ENCODE measurements at places on chromosomes 4 and X.

- DNase-seq: no peak
These were observed 832 bp downstream of the EGFL6 start for GRCh38 chrX:13570261-13570605.

- no peak for DNase-seq
These were observed 11.5 kb downstream of the FBXW7 start for GRCh38 chr4:152524427-152524826.

DNA sequence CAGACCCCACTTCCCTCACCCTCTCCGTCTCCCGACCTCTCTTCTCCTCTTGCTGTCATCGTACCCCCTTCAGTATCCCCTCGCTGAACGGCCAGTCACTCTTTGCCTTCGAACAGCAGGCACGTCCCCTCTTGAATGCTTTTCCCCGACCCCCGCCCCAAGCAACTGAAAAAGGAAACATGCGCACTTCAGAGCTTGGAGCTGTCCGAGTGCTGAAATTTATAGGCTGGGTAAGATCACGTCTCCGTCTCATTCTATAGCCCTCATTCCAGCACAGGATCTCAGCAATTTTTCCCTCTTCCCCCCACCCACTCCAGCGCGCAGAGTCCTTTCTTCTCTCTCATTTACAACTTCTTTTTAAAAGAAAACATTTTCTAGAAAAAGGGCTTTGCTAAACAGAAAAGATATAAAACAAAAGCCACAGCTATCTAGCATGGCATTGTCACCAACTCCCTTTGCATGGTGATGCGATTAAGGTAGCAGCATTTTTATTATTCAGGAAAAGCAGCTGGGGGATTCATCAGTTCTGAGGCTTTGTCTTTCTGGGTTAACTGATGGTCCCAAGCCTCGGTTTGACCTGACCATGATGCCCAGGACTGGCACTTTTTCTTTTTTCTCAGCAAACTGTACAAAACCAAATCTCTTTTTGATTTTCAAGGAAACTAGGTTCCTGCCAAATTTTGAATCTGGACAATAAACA, at the start of gene GLRA2:
GLRA2 (plus strand) TSS at position 247 of the 700 bp plus-strand sequence. CDS start 522 bp downstream, outside the sequence.
- no peak for DNase-seq

- no peak for DNase-seq
These were observed 163.5 kb downstream of the PWWP3B start for GRCh38 chrX:106331606-106332005.

GRCh38 chr4:76526585-76526990, 91.6 kb downstream of the SHROOM3 start:
- DNase-seq: no peak

- no peak for DNase-seq
These were observed 160.7 kb downstream of the PPP3CA start for GRCh38 chr4:101186567-101187184.

DNA sequence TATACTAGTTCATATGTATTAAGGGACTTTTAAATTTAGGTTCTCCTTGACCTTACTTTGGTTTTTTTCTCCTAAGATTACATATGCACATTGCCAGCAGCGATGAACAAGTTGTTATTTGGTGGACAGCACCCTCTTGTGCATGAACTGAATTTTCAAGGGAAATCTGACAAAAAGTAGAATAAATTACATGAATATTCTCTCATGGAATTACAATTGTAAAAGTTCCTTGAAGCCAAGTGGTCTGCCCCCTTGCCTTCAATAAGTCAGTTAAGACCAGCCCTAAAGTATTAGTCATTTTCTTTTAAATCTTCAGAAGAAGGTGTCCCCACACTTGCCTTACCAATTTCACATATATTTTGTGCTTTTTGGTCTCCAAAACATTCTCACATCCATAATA, 30.7 kb upstream of the SMARCA5 start:
- peak; percentile 6 for DNase-seq

DNA sequence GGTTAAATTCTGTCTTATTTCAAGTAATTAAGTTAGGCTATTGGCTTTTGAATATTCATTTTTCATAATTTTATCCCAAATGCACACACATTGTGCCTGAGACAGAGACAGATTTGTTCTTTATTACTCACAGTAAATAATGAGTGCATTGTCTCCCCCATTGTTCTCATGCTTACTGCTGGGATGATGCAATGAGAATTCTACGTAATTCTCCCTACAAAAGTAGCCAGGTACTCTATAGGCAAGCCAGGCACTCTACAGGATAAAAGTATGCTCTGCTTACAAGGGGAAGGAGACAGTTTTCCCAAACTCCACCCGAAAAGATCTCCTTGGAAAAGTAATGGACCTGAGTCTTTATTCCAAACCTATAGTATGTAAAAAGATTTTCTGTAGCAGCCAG, 1890.7 kb upstream of the PCDH10 start:
- DNase-seq: no peak

DNA sequence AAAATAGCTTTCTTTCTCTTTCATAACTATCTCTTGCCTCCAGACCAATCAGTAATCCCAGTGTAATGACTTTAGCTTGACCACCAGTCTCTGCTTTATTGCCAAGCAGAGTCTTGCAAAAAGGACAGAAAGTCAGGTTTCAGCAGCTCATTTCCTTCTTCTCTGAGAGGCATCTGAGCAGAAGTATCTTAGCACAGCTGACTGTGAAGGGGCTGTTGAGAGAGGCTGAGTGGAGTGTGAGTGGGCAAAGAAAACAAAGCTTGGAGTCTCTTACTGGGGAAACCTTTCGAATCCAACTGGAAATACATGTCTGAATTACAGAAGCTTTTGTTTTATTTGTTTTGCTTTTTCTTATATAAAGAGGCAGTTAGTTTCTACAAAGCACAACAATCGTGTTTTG, 170.3 kb upstream of the IGFBP7 start:
- DNase-seq: no peak

- no peak for DNase-seq
These were observed 62.6 kb upstream of the TSPAN5 start for GRCh38 chr4:98720871-98721480.

DNA sequence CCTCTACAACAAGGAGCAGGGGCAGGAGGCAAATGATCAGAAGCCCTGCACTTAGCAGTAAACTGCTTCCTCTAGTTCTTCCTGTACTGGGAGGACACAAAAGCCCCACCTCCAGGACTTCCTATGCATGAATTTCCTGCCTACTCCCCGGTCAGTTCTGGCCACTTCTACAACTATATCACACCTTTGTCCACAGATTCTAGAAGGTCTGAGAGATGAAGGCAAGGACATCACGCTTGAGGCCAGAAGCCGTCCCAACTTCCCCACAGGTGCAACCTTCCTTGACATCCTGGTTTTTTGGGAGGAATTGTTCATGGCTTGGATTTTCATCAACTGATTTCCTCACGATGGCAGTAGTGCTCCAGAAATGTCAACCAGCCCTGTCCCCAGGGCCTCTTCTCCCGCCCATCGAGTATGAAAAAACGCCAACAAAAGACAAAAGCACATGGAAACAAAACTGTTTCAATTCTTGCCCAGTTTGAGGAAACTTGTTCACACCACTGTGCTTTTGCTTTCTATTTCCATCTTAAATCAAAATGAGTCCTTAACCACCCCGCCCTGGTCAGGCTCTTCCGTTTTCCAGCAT, 206.5 kb upstream of the STK26 start:
- peak; percentile 8 for DNase-seq

- no peak for DNase-seq
These were observed 199.9 kb upstream of the MAGEB2 start for GRCh38 chrX:30015440-30015839.

GRCh38 chr4:83413676-83414075, 41.9 kb downstream of the HELQ start:
- no peak for DNase-seq

Measured in occipital lobe (tissue), 3 donors.